ENCODE measurements at places on chromosomes 11 and 22.
A peak's percentile ranks its signal among the peaks of the same experiment; 100 is the strongest.

- DNase-seq, result no peak
Measured at GRCh38 chr11:18324381-18324780, 2.0 kb downstream of the GTF2H1 start.

- no peak for DNase-seq
Measured at GRCh38 chr11:99505831-99506230, 485.1 kb downstream of the CNTN5 start.

GRCh38 chr11:34558673-34559072, 45.1 kb upstream of the ELF5 start:
- DNase-seq, result no peak

DNA sequence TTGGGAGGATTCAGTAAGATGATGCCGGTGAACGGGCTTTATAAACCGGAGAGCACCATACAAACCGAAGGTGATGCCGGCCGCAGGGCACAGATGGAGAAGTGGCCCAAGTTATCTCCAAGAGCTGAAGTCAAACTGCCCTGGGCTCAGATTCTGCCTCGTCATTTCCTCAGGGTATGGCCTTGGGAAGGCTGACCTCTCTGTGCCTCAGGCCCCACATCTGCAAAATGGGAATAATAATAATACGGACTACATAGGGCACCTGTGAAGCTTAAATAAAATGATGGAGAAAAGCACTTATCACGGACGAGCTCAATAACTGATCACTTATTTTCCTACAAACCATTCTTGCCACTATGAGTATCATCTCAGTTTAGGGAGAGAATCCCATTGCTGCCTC, 29.9 kb downstream of the DSCAML1 start:
- no peak for DNase-seq

DNA sequence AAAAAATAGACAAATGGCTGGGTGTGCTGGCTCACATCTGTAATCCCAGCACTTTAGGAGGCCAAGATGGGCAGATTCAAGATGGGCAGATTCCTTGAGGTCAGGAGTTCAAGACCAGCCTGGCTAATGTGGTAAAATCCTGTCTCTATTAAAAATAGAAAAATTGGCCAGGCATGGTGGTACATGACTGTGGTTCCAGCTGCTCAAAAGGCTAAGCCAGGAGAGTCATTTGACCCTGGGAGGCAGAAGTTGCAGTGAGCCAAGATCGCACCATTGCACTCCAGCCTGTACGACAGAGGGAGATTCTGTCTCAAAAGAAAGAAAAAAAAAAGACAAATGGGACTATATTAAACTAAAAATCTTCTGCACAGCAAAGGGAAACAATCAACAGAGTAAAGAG, 55.4 kb downstream of the USP35 start:
- no peak for DNase-seq

GRCh38 chr11:36258730-36259360, 30.4 kb downstream of the COMMD9 start:
- DNase-seq, result peak; percentile 69

GRCh38 chr11:68341557-68342458, 29.4 kb downstream of the LRP5 start:
- DNase-seq, result no peak

DNA sequence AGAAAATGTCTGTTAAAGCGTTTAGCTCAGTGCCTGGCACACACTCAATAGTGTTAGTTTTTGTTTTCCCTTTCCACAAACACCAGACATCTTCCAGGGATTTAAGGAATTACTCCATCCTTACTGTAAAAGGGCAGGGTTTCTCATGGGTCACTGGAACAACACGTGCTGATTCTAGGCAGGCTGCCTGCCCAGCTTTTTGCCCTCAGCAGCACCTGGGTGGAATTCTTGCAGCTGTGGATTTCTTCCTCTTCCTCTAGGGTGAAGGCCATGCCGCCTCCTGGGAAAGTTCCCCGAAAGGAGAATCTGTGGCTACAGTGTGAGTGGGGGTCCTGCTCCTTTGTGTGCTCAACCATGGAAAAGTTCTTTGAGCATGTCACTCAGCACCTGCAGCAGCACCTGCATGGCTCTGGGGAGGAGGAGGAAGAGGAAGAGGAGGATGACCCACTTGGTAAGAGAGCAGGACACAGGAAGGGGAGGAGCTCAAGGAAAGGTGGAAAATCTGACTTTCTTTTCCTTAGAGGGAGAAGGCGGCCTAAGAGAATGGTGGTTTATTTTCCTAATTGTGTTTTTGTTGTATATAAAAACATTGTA, 5.4 kb downstream of the HINFP start:
- no peak for DNase-seq

- DNase-seq, result no peak
Measured at GRCh38 chr11:241634-242033, 4.9 kb downstream of the PSMD13 start.

GRCh38 chr22:38443628-38444521, 11.1 kb downstream of the KCNJ4 start:
- no peak for DNase-seq

GRCh38 chr11:61826930-61827570, 1.1 kb upstream of the FADS2 start:
- no peak for DNase-seq

- DNase-seq, result no peak
Measured at GRCh38 chr11:119839476-119840133, 110.6 kb upstream of the NECTIN1 start.

- no peak for DNase-seq
Measured at GRCh38 chr11:122100037-122100755, 15.8 kb downstream of the BLID start.

DNA sequence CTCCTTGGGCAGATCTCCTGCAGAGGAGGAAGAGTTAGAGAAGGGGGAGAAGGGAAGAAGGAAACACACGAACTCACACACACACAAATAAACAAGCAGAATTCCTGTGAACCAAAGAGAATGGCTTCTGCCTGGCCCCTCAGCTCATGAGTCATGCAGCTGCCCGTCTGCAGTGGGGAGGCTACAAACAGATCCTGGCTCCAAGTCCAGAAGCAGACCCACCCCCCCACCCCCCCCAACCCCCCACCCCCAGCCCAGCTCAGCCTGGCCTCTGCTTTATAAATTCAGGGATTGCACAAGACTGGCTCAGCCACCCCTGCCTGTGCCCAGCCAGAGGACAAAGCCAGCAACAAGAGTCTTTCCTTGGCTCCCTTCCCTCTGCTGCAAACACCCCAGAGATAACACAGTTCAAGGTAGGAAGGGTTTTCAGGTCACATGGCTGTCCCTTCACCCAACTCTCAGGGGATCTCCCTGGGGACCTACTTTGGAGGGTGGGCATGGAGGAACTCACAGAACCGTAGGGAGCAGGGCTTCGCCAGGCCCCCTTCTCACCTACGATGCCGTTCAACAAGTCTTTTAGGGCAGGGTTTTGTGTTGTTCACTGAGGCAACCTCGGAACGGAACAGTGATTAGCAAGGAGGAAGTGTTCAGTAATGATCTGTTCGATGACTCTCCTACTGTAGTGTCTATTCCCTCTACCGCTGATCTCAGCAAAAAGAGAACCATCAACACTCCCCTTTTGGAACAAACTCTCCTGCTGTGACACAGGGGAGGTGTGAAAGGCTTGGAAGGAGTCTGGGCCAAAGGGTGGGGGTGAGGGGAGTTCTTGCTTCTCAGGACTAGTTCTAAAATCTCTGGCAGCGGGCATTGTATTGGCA, 35.5 kb downstream of the RPL27A start:
- peak; percentile 84 for DNase-seq

- peak; percentile 4 for DNase-seq
Measured at GRCh38 chr11:132604431-132604830, 927.9 kb downstream of the OPCML start.

DNA sequence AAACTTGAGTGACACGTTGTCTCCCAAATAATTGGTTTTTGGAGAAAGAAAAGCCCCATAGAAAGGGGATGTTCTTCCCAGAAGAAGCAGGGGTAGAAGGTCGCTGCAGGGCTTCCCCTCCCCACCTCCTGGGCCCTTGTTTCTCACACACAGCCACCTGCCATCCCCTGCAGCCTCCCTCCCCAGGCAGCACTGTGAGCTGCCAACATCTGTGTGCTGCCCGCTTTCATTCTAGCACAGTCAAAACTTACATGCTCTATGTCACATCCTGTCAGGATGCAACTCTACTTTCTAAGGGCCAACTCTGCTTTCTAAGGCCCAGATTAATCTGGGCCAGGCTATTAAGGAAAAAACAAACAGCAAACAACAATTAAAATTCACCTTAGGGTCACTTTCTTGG, 309.4 kb upstream of the ZC3H12C start:
- no peak for DNase-seq

DNA sequence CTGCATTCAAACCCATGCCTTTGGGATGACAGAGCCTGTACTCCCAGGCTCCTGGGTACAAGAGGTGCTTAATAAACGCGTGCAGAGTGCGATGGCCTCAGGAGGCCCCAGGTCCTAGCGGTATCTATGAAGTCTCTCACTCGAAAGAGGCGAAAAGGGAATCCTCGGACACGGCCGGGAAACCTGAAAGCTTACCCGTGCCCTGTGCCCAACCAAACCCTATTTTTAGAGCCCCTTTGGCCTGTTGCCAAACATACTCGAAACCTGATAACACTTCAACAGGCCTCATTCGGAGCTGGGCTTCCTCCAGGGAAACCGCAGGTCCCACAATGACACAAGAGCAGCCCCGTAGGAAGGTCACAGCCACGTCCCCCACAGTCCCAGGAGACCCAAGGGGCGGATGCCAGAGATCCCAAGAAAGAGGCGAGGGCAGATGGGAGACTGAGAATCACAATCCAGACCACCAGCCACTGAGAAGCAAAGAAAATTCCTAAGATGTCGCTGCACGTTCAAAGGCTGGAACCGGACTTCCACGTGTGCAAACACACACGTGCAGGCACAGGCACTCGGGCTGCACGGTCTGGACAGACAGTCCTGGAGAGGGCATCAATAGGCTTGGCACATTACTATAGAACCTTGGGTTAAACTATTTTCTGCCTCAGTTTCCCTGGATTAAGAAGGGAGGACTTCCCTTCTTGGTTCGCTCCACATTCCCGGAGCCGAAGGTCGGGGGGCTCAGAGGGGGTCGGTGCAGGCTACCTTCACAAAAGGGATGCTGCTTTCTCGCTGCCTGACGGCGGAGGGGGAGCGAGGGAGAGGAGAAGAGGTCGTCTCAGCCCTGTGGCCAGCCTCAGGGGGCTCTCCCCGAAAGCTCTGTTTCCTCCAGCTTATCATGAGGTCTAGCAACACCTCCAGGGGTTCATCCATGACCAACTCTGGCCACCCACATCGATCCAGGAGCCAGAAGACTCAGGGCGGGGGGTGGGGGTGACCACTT, 8.2 kb downstream of the PDGFB start:
- peak; percentile 78 for DNase-seq

DNA sequence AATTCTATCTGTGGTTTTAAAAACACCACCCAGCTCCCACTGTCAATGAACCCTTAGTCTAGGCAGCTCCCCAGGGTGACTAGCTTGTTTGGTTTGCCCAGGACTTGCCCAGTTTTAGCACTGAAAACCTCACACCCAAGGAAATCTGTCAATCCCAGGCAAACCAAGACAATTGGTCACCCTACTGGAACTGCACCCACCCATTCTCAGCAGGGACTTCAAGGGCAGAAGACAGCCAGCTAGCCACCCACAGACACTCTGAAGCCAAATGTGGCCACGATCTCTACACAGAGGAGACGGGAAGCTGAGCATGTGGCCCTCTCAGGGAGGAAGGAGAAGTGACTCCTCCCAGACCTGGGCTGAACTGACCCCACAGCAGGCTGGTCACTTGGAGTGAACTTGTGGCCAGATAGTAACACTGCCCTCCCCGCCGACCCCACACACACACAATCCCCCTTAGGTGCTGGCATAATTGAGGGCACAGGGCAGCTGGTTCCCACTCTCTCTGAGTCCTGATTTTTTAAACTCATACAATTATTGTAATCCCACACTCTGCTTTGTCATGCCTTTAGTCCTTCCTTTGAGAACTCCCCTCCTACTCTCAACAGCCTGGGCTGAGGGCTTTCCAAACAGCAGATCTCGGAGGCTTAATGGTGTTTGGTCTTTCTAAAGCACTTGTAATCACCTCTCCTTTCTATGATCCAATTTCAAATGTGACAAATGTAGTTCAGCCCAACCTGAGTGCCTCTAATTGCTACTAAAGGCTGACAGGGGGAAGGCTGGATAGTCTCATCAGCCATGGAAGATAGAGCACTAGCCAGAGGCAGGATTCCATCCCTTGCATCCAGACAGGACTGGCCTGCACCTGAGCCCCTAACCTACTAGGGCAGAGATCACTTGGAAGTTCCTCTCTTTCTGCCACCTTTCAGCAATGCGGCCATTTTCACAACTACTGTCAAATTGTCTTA, 74.7 kb upstream of the DRD2 start:
- DNase-seq, result no peak

GRCh38 chr22:48851933-48852549, 975.6 kb downstream of the BRD1 start:
- DNase-seq, result no peak

GRCh38 chr11:10305262-10305963, 540 bp downstream of the ADM start:
- peak; percentile 50 for DNase-seq

- no peak for DNase-seq
Measured at GRCh38 chr11:106322106-106322505, 244.6 kb downstream of the AASDHPPT start.

GRCh38 chr11:61293867-61294716, 1.0 kb downstream of the VWCE start:
- peak; percentile 76 for DNase-seq

- DNase-seq, result no peak
Measured at GRCh38 chr11:116481126-116481675, 291.6 kb downstream of the BUD13 start.

- DNase-seq, result peak; percentile 100
Measured at GRCh38 chr11:66958232-66958955, at the start of gene PC. Gene PC (minus strand): TSS chr11:66958383. CDS start chr11:66872159, 86,224 bp downstream.

DNA sequence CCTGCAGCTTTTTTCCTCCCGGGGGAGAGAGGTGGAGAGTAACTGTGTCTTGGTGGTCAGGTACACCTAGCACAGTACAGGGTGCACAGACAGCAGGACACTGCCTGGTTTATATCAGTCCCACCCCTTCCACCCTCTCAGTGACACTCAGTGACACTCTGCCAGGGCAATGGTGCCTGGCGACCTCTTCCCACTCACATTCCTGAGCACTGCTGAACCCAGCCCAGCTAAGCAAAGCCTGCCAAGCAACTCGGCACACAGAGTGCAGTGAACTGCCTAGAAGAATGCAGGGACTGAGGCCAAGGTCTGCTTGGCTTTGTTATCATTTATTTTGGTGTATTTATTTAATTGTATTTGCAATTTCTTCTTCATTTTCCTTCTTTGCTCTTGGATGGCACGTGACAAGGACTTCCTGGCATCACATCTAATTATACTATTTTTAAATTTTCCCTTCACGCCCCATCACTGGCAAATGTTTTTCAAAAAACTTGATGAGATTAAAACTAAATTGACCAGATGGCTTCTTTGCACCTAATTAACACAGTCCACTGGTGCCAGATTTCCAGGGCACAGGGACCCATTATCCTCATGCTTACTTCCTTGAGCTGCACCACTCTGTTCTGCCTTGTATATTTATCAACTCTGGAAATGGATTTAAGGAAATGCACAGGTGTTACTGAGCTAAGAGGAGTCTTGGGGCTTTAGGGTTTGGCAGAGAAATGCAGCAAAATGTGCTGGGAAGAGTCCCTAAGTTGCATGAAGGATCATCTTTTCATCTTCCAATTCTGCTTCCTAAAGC, 205.6 kb downstream of the ADAMTS15 start:
- peak; percentile 41 for DNase-seq

GRCh38 chr11:112440518-112440917, 179.9 kb upstream of the PLET1 start:
- no peak for DNase-seq
